ENCODE measurements at places on chromosomes 7 and 10. TPM values are rescaled to one million over a fixed set of nuclear protein-coding genes. Genes with fewer than 3 reads are reported as not detected.

Gene STOX1
- total RNA-seq, result 4.2 TPM

DNA sequence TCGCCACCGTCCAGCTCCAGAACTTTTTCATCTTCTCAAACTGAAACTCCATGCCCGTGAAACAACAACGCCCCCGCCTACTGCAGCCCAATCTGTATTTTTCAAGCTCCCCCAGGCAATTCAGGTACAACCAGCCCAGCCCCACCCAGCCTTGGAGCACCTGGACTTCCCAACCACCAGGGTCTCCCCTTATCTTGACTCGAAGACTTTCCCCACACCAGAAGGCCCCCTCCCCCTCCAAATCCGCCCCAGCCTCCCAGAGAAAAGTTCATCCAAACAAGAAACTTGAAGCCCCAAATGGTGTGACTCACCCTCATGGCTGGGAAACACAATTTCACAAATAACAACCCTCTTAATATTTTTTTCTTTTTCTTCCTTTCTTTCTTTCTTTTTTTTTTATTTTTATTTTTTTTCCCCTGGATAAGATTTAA lies 10.6 kb downstream of the ZCCHC24 start:
- peaks cover 34% of the 10 kb centered on the region for H3K4me1 ChIP-seq
- no peaks in the 10 kb centered on the region for H3K27me3 ChIP-seq
- peaks cover 9% of the 10 kb centered on the region for H3K36me3 ChIP-seq
- H3K4me3 ChIP-seq, result no peak overlapping the region
- H3K27ac ChIP-seq, result peak overlapping the region; percentile 85

DNA sequence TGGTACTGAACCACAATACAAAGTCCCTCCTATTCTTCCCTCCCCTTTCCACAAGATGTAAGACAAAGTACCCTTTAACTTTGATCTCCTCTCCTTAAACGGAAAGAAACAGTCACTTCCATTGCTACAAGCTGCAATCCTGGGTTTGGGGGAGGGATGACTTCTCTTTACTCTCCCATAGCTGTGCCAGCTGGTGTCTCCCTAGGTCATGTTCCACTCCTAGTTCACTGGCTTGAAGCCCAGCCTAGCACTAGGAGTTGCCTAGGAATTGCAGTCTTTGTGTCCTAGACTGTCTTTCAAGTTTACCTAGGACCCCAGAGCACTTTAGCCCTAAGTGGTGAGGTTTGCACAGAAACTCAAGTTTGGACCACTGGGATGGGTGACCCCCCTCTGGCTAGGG lies 311.1 kb downstream of the HPSE2 start:
- H3K36me3 ChIP-seq, result no peaks in the 10 kb centered on the region
- H3K27me3 ChIP-seq, result no peaks in the 10 kb centered on the region
- no peak overlapping the region for H3K4me3 ChIP-seq
- no peak overlapping the region for H3K27ac ChIP-seq
- DNase-seq, result no peak

DNA sequence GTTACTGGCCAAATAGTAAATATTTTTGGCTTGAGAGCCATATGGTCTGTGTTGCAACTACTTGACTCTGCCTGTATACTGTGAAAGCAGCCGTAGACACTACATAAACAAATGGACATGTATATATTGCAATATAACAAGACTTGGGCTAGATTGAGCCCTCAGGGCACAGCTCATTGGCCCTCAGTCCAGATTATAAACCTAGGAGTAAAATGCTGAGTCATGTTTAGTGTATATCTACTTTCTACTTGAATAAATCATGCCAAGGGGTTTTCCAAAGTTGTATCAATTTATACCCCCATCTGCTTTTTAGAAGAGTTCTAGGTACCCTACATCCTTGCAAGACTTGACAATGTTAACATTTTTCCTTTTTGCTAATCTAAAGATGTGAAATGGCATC lies 27.4 kb upstream of the POU6F2 start:
- no peak overlapping the region for H3K4me3 ChIP-seq
- H3K36me3 ChIP-seq, result no peaks in the 10 kb centered on the region
- H3K27ac ChIP-seq, result no peak overlapping the region

DNA sequence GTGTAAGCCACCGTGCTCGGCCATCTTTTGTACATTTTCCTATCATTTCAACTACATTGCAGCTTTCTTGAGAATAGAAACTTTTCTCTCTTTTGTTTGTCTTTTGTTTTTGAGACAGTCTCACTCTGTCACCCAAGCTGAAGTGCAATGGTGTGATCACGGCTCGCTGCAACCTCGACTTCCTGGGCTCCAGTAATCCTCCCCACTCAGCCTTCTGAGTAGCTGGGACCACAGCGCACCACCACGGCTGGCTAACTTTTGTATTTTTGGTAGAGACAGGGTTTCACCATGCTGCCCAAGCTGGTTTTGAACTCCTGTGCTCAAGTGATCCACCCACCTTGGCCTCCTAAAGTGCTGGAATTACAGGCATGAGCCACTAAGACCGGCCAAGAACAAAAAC lies 31.3 kb upstream of the DAGLB start:
- no peaks in the 10 kb centered on the region for H3K36me3 ChIP-seq
- H3K4me1 ChIP-seq, result peaks cover 35% of the 10 kb centered on the region
- H3K4me3 ChIP-seq, result no peak overlapping the region
- H3K27ac ChIP-seq, result no peak overlapping the region
